NCI-H69 (cell line): ENCODE measurements at places on chromosomes 13 and 19.
A peak's percentile ranks its signal among the peaks of the same experiment; 100 is the strongest.

DNA sequence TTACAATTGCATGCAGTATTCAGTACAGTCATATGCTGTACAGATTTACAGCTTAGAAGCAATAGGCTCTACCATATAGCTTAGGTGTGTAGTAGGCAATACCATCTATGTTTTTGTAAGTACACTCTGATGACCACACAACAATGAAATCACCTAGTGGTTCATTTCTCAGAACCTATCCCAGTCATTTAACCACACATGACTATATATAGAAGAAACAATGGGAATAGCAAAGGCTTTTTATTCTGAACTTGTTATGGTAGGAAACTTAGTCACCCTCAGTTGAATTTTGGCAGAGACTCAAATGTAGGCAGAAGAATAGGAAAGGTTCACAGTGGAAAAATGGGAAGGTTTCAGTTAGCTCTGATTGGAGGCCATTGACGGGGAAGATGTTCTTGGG, 1075.1 kb upstream of the MIR17HG start:
- DNase-seq, result no peak

- DNase-seq, result peak; percentile 35
Observed at GRCh38 chr13:94217370-94217769, 262.1 kb downstream of the DCT start.

GRCh38 chr19:12995596-12996405, 526 bp downstream of the NFIX start:
- peak; percentile 74 for DNase-seq

- DNase-seq, result peak; percentile 87
Observed at GRCh38 chr13:50577806-50578205, 265.7 kb downstream of the DLEU7 start.

DNA sequence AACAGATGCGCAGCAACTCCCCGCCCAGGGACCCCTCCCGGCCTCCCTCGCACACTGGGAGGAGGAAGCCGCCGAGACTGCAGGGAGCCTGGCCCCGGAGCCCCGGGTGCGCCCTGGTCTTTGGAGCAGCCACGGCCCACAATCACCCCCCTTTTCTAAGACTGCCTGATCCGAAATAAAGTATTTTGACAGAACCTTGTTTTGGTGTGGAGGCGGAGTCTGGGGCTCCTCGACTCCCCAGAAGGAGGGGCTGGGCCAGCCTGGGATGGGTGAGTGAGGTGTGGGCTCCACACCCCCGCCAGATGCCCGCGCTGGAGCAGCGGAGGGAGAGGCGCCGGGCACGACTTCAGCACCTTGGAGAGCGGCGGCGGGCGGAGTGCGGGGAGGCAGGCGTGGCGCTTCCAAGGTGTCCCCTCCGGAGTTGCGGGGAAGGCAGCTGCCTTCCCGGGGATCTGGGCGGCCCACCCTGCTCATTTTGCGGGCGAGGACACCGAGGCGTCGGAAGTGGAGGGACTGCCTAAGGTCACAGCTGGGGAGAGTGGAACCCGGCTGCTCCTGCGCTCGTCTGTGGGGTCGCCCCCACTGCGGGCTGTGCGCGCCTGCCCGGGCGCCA, 9.4 kb downstream of the SIRT6 start:
- DNase-seq, result peak; percentile 81

GRCh38 chr13:111944171-111944583, 122.8 kb upstream of the SOX1 start:
- DNase-seq, result no peak

- no peak for DNase-seq
Observed at GRCh38 chr19:5492281-5492634, 37.0 kb downstream of the ZNRF4 start.
